ENCODE measurements at places on chromosomes 1 and 21. TPM values are rescaled to one million over a fixed set of nuclear protein-coding genes. Genes with fewer than 3 reads are reported as not detected.

PLA2G2C gene
- not detected for total RNA-seq

C8A gene
- total RNA-seq: 0.09 TPM

TRMT13 gene
- 4.4 TPM for total RNA-seq

PRRX1 gene
- 104 TPM for total RNA-seq

OLFML3 gene
- 19.7 TPM for total RNA-seq

FCRLA gene
- not detected for total RNA-seq

CR1L gene
- not detected for total RNA-seq

TGFB2 gene
- 1.3 TPM for total RNA-seq

KRTAP7-1 gene
- total RNA-seq: not detected

CYP4A11 gene
- total RNA-seq: not detected

PTPN22 gene
- 0.87 TPM for total RNA-seq

FCAMR gene
- not detected for total RNA-seq

ITSN1 gene
- total RNA-seq: 47.3 TPM

CLCA1 gene
- not detected for total RNA-seq

HSPA6 gene
- 0.13 TPM for total RNA-seq

TYW3 gene
- total RNA-seq: 25.3 TPM

KRTAP10-8 gene
- total RNA-seq: not detected

ADAMTS4 gene
- total RNA-seq: 20.7 TPM

GPATCH2 gene
- 6.6 TPM for total RNA-seq

DFFA gene
- 22.9 TPM for total RNA-seq

CTSS gene
- total RNA-seq: 26.1 TPM

LCE2B gene
- total RNA-seq: not detected

ZNF672 gene
- total RNA-seq: 31.9 TPM

ZNF593OS gene
- total RNA-seq: not detected

FMO4 gene
- 5.6 TPM for total RNA-seq

Data from heart right ventricle (tissue), 16 donors.